NCI-H1694 (cell line): ENCODE measurements at places on chromosomes 2 and 18.

DNA sequence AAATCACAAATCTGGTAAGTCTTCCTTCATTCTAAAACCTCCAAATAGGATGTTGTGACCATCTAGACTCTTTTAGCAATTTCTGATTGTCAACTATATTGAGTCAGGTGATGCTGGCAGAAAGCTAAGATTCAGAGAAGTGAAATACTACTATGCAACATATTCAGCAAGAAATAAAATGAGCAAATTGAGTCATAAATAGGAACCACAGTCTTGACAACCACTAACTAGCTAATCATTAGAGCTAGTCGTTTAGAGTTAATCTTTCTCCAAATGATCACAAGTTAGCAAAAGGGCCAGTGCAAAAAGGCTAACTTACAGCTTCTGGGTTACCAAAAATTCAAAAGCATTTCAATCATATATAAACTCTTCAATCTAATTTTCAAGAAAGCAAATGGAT is 54.5 kb downstream of the ROCK1 start:
- DNase-seq, result no peak

- no peak for DNase-seq
These were observed 24.3 kb downstream of the SMYD1 start for GRCh38 chr2:88091943-88092342.

DNA sequence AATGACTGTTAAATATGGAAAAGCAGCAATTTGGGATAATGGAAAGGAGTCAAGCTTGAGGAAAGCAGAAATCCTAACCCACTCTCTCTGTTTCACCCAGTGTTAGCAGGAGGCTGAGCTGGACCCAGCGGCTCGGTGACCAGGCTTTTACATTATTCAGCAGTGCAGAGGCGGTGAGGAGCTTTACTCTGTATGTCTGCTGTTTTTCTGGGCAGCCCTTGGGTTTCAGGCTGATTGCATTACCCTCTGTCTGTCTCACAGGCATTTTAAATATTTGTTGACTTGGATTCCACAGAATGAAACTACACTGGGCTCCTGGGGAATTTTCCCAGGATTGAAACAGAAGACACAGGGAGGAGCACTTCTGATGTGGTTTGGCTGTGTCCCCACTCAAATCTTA is 368.0 kb downstream of the GALR1 start:
- DNase-seq, result no peak

DNA sequence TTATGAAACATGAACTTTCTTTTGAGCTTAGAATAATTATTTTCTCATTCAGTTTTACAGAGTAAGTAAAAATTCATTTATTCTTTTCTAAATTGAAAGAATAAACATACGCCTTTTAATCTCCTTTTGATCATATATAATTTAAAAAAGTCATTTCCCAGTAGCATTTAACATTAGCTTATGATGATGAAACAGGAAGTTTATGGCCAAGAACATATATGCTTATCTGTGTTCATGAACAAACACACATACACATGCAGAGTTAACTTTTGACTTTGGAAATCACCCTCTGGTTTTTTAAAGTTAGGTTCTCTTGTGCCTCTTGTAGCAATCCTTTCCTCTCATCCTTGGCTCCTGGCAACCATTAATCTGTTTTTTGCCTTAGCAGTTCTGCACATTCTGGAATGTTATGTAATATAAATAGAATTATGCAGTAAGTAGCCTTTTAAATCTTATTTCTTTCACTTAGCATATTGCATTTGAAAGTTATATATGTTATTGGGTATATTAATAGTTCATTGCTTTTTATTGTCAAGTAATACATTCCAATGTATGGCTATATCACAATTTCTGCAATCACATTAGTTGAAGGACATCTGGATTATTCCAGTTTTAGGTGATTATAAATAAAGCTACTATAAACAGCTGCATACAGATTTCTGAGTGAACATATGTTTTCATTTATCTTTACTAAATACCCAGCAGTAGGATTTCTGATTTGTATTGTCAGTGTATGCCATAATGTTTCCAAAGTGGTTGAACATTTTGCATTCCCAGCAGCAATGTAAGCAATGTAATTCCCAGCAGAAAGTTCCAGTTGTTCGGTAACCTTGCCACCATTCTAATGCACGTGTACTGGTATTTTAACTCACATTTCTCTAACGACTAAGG is 210.3 kb downstream of the ZRANB3 start:
- no peak for DNase-seq

DNA sequence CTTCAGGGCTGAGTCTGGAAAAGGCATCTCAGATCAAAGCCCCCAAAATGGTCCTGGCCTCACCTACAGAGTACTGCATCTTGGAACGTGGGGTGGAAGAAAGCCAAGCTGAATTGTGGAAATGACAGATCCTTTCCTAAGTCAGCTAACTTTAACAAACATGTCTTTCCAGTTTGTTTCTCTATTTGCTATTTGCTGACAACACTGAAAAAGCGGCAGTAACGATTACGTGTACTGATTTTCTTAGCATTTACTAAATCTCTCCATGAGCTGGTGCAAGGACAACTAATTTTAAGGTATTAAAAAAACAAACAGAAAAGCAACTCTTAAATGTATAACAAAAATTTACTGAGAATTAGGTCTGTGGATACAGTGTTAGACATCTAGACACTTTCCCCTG is 1.1 kb downstream of the HIBCH start:
- DNase-seq, result no peak

- no peak for DNase-seq
These were observed 211.7 kb downstream of the CLIP4 start for GRCh38 chr2:29326926-29327325.

- DNase-seq, result no peak
These were observed 10.3 kb downstream of the ITGA6 start for GRCh38 chr2:172437419-172438341.
